Osteoblast (primary cell): ENCODE measurements at places on chromosomes 11 and 22. TPM values are rescaled to one million over a fixed set of nuclear protein-coding genes. Genes with fewer than 3 reads are reported as not detected.
A peak's percentile ranks its signal among the peaks of the same experiment; 100 is the strongest.

Gene KCNQ1OT1
- total RNA-seq: 5.1 and 6.2 TPM in 2 replicates

Gene FAM83F
- total RNA-seq: not detected in 2 replicates

Gene SUSD2
- total RNA-seq: 0.72 and 2.4 TPM in 2 replicates

Gene ANO5
- 0.59 and 1.1 TPM in 2 replicates for total RNA-seq

Gene NPAS4
- 0.36 TPM in 1 of 2 replicates, not detected in the other for total RNA-seq

DNA sequence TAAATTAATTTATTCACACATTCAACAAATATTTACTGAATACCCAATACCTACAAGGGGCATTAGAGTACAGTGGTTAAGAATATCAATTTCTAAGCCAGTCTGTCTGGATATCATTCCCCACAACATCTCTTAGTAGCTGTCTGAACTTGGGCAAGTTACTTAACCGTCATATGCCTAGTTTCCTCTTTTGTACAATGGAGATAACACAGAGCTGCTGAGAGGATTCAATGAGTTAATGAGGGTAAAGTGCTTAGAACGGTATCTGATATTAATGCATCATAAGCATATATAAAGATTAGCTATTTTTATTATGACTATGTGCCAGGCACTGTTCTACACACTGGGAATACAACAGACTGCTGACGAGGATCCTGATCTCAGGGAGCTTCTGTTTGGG lies 116.4 kb downstream of the APOL5 start:
- DNase-seq: no peak

DNA sequence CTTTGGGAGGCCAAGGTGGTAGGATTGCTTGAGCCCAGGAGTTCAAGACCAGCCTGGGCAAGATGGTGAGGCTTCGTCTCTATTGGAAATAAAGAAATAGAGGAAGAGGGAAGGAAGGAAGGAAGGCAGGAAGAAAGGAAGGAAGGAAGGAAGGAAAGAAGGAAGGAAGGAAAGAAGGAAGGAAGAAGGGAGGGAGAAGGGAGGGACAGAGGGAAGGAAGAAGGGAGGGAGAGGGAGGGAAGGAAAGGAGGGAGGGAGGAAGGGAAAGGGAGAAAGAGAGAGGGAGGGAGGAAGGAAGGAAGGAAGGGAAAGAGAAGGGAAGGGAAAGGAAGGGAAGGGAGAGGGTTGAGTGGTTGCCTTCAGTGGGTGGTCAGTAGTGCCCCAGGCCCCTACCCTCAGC lies 13.9 kb upstream of the PNPLA3 start:
- DNase-seq: no peak

GRCh38 chr11:1949302-1949701 lies 2.2 kb downstream of the MRPL23 start:
- DNase-seq: no peak

DNA sequence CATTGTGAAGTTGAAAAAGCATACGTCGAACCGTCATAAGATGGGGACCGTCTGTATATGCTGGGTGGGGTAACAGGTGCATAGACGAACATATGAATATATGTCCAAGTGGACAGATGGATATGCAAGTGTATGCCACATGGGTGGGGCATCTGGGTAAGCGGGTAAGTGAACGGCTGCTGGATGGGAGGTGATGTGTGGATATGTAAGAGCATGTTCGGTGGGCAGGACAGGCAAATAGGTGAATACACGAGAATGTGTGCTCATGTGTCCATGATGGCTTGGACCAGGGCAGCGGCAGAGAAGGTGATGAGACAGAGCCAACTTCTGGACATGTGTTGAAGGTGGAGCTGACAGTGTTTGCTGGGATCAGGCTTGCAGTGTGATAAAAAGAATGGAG lies 12.0 kb downstream of the IFITM10 start:
- DNase-seq: no peak

DNA sequence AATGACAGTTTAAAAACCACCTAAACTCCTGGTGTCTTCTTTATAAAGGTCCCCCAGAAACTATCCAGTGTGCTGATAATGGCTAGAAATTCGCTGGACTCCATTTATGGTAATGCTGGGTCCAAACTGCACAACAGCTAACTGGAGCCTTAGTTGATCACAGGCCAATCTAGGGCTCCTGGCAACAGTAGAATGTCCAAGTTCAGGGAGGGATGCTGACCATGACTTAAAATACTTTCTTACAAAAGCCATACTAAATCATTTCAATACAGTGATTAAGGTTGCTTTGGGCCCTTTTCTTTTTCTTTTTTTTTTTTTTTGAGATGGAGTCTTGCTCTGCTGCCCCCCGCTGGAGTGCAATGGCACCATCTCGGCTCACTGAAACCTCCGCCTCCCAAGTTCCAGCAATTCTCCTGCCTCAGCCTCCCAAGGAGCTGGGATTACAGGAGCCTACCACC lies 14.5 kb upstream of the GAB2 start:
- DNase-seq: no peak

DNA sequence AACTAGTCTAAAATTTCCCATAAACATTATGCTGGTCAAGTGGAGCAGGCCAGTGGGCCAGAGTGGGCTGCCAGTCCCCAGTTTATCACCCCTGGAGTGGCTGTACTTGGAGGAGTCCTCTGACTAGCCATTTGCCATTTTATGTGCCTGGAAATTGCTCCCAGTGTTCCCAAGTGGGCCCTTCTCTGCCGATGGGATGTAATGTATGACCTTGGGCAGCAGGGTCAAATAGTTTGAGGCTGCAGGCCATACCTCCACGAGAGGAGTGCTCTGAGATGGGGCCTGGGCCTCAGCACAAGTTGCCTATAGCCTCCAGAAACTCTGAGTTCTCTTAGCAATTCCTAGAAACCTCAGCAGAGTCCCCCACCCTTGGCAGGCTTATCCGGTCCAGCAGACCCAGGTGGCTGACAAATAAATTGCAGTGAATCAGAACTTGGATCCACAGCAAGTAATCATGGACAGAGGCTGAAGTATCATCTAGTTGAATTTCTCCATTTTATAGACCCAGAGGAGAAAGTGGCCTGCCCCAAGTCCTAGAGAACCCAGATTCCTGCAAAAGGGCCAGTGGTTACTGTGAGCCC lies 17.8 kb upstream of the PATZ1 start:
- DNase-seq: no peak

- no peak for DNase-seq
These were observed 84.4 kb downstream of the PRR5L start for GRCh38 chr11:36380296-36381014.

GRCh38 chr11:69436041-69436982 lies 45.2 kb upstream of the LINC01488 start:
- peak; percentile 78 for DNase-seq

DNA sequence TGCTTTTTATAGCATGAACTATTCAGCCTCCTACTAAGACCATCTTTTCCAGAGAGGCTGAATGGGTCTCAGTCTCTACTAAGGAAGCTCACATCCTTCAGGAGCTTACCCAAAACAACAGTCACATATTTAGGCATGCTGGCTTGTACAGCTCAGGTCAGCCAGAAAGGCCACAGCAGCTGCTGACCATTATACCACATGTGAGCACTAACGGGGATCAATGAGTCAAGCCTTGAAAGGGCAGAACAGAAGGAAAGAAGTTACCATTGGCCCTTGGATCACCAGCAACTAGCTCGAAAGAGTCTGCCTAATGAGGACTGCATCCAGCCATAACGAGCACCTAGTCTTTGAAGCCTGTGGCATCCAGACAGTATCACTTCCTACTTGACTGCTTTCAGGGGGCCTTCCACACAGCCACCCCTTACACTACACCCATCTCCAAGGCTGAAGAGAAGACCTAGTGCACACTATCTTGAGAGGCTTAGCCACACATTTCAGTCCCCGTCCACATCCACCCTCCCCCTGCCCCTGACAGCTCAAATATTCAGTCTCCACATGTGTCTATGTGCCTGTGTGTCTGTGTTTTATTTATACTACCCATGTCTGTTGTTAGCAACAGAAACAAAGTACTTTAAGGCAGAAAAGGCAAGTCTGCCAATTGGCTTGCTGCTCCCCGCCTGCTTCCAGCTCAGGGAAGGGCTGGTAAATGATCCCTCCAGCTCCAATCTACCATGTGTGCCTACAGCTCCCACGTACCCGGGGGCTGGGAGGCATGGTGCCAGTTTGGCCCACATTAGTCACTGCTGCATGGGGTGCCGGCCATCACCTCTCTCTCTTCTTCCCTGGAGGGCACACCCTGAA lies 95.5 kb downstream of the RPL27A start:
- DNase-seq: peak; percentile 89

DNA sequence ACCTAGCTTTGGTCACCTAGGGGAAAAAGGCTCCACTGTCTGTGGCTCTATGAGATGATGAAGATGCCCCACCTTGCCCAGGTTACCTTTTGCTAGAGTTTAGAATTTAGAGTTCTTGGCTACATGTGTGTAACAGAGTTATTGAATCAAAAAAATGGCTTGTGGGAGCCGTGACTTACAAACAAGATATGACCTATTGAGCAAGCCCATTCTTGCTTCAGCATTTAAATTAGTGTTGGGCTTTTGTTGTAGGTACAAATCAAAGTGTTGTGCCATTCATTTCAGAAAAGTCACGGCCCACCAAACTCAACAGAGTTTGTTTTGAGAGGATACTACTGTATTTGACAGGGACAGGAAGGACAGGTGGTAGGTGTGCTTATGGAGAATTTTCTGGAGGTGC lies 768.8 kb downstream of the NTM start:
- no peak for DNase-seq
